ENCODE measurements at places on chromosomes 7 and 10.
A peak's percentile ranks its signal among the peaks of the same experiment; 100 is the strongest.

DNA sequence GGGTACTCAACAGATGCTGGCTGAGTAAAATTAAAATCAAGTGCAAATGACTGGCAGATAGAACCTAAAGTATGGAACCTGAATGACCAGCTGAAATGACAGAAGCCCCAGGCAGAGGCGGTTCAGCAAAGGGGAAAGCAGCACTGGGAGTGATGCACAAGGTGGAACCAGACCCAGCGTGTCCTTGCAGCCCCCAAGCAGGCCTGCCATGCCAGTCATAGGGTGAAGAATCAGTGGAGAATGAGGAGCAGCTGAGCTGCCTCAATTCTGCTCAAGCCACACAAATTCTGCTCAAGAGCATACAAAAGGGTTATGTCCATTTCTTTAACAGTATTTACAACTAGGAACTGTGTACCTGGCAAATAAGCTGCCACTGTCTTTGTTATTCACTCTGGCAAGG is 8.7 kb downstream of the ACTR1A start:
- no peak for DNase-seq

DNA sequence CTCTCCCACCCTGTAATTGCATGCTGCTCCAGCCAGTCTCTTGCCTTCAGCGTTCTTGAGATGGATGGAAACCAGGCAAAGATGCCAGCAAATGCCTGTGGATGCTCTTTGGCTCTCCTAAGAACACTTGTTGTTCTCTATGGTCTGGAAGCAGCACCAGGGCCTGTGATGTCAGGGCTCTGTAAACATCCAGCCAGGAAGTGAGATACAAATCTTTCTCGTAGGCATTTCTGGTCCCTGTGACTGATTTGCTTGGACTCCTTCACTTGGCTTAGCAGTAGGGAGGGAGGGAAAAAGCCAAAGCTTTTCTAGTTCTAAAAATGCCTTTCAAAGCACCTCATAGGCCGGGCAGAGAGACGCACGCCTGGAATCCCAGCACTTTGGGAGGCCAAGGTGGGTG is 201.3 kb downstream of the REEP3 start:
- DNase-seq, result no peak

DNA sequence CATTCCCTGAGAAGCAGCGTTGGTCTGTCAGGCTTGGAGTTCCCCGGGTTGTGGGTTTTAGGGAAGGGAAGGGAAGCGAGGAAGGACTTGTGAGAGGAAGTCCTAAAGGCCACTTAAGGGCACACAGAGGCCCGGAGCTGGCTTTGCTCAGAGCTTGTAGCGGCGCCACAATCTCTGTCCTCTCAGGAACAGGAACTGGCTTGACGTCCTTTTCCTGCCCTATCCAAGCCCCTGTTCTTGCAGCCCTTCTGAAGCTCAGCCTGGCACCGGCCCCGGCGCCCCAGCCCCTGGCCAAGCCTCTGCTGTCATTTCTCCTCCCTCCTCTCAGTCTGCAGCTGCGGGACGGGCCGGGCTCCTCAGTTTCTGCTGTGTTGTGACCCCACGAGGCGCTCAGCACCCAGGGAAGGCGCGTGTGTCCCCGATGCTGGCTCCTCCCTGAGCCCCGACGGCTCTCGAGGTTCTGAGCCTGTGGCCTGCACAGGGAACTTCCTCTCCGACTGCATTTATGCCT is at the start of gene GIMAP8:
GIMAP8 (plus strand) TSS at position 140 of the 511 bp plus-strand sequence. CDS start 16,069 bp downstream, outside the sequence.
- peak; percentile 27 for DNase-seq

DNA sequence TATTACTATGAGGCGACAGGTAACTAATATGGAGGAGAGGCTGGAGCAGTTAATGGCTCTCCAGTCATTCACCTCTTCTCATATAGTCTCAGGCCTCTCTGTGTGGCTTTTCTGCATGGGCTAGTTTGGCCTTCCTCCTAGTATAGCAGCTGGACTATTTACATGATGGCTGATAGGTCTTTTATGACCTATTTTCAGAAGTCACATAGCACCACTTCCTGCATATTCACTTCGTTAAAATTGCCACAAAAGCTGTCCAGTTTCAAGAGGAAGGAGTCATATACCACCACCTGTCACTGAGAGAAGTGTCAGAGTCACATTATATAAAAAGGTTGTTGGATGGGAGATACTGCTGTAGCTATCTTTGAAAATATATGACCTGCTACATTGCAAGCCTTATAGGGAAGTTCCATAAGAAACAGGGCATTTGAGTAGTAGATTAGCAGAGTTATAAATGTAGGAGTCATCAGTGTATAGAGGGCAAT is 8.0 kb upstream of the DMTF1 start:
- no peak for DNase-seq

- DNase-seq, result no peak
Observed at GRCh38 chr7:149719912-149720335, 53.5 kb downstream of the ZNF467 start.

GRCh38 chr10:100338434-100339036 is 8.5 kb upstream of the SCD start:
- peak; percentile 68 for DNase-seq

Data from tibial nerve (tissue), 4 donors.